A549 treated with Hydrocortisone at 1 μM for 4 hours (cell line): ENCODE measurements at places on chromosomes 5 and 9. TPM values are rescaled to one million over a fixed set of nuclear protein-coding genes. Genes with fewer than 3 reads are reported as not detected.

SLC4A9 gene
- total RNA-seq = 0.02 TPM in 1 of 5 replicates, not detected in the others

LOX gene
- 1.3 to 2.4 TPM (median 1.7 TPM) in 5 replicates for total RNA-seq

KIF27 gene
- total RNA-seq = 0.68 to 1.1 TPM (median 1.1 TPM) in 5 replicates

ZDHHC11B gene
- 1.1 to 1.5 TPM (median 1.3 TPM) in 5 replicates for total RNA-seq

SHROOM1 gene
- total RNA-seq = 8.8 to 11.6 TPM (median 10.2 TPM) in 5 replicates

GLRA1 gene
- total RNA-seq = not detected in 5 replicates

WWC1 gene
- 72.4 to 90.2 TPM (median 85.7 TPM) in 5 replicates for total RNA-seq

TEX10 gene
- 23.8 to 28.5 TPM (median 25.3 TPM) in 5 replicates for total RNA-seq

CAMK4 gene
- total RNA-seq = 0.01 to 0.25 TPM (median 0.15 TPM) in 4 of 5 replicates, not detected in the other

PRR7 gene
- 11.3 to 32.8 TPM (median 30.9 TPM) in 5 replicates for total RNA-seq

SPOCK1 gene
- total RNA-seq = 9.7 to 26.0 TPM (median 17.6 TPM) in 5 replicates

GDA gene
- total RNA-seq = 0.91 to 1.2 TPM (median 1.2 TPM) in 5 replicates

GFRA3 gene
- total RNA-seq = 0.06 to 0.12 TPM (median 0.07 TPM) in 3 of 5 replicates, not detected in the others

INSL6 gene
- total RNA-seq = not detected in 5 replicates

PSMB7 gene
- total RNA-seq = 305 to 327 TPM (median 321 TPM) in 5 replicates

RPS23 gene
- 3,392 to 4,955 TPM (median 3,600 TPM) in 5 replicates for total RNA-seq

AQP7 gene
- total RNA-seq = 0.28 to 0.56 TPM (median 0.33 TPM) in 5 replicates

MRPL36 gene
- total RNA-seq = 89.4 to 119 TPM (median 113 TPM) in 5 replicates
